ENCODE measurements at places on chromosomes 11 and 22.

DNA sequence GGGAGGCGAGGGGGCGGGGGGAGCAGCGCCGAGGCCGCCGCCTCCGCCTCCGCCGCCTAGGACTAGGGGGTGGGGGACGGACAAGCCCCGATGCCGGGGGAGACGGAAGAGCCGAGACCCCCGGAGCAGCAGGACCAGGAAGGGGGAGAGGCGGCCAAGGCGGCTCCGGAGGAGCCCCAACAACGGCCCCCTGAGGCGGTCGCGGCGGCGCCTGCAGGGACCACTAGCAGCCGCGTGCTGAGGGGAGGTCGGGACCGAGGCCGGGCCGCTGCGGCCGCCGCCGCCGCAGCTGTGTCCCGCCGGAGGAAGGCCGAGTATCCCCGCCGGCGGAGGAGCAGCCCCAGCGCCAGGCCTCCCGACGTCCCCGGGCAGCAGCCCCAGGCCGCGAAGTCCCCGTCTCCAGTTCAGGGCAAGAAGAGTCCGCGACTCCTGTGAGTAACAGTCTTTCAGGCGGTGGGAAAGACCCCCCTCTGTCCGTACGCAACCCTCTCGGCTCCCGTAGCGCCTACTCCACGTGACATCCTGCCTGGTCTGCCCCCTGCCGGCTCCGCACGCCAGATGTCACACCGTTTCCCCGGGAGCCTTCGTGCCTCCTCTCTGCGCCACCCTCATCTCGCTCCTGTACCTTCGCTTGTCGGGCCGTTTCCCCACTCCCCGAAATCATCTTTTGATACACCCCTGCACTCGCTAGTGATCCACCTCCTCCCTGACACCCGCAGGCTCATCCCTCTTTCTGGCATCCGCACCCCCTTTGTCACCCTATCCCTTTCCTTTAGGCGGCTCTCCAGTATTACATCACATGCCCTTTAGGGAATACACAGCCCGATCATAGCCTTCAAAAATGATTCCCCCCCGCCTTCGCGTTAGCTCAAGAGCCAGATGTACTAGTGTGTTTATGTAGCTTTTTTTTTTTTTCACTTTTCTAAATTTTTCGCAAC, 598 bp downstream of the ZFP91 start:
- DNase-seq = peak; percentile 89

- no peak for DNase-seq
Observed at GRCh38 chr11:36078686-36079055, 134.8 kb downstream of the LDLRAD3 start.

DNA sequence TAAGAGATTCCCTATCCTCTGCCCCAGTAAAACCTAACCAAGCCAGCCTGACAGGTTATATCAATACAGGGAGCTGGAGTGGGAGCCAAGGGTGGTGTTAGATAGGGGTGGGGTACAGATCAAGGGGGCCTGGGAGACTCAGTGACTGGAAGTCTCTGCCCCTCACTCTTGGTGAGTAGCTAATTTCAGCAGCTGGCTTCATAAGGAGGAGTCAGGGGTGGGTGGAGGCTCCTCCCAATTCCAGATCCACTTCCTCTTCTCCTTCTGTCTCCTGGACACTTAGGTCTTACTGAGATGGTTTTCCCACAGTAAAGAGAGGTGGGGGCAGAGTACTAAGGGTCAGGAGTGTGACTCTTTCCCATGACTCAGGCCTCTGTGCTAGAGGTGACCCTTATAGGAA, 1.1 kb upstream of the VSIG2 start:
- no peak for DNase-seq

- no peak for DNase-seq
Observed at GRCh38 chr11:30811226-30811755, 225.1 kb upstream of the MPPED2 start.

DNA sequence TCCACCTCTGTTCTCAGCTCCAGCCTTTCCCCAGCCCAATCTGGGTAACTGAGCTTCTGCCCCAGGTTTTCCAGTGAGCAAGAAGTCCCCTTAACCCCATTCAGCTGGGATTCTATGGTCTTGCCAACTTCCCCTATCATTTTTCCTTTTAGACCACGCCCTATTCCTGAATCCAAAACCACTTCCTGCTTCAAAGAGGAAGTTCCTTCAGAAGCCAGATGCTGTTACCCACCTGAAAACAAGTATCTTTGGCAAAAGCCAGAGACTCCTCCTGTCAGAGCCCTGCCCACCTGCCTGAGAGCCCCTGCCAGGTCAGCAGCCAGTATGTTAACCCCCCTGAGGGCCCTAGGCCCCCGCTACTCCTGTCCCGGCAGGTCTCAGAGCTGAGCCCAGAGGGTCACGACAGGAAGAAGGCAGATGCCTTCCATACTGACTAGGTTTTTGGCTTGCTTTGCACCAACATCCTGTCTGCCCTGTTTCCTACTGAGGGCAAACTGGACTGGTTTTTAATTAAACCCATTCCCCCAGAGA, 20.3 kb upstream of the MICAL2 start:
- DNase-seq = no peak

DNA sequence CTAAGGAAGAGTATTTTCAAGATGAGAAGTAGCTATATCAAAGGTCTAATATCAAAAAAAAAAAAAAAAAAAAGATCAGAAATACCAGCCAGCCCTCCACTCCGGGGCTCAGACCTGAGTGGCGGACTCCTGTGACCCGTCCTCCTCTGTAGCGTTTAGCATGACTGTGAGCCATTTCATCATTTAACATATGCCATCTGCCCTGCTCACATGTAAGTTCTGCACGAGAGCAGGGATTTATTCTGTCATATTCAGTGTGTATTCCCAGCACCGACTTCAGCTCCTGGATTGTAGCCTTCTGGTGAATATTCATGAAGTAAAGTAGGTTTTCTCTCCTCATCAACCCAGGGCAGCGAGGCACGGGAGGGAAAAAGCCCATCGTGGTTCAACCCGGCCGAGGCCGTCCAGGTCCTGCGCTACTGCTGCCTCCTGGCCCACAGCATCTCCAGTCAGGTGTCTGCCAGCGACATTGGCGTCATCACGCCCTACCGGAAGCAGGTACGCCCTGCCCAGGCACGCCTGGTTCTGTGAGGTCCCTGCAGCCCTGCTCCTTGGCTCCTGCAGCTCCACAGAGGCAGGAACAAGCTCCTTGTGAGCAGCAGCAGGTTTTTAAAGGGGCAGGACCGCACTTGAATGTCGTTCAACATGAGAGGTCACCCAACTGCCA, 12.7 kb upstream of the PANX2 start:
- no peak for DNase-seq

GRCh38 chr22:25169278-25170031, 30.2 kb upstream of the CRYBB3 start:
- no peak for DNase-seq

DNA sequence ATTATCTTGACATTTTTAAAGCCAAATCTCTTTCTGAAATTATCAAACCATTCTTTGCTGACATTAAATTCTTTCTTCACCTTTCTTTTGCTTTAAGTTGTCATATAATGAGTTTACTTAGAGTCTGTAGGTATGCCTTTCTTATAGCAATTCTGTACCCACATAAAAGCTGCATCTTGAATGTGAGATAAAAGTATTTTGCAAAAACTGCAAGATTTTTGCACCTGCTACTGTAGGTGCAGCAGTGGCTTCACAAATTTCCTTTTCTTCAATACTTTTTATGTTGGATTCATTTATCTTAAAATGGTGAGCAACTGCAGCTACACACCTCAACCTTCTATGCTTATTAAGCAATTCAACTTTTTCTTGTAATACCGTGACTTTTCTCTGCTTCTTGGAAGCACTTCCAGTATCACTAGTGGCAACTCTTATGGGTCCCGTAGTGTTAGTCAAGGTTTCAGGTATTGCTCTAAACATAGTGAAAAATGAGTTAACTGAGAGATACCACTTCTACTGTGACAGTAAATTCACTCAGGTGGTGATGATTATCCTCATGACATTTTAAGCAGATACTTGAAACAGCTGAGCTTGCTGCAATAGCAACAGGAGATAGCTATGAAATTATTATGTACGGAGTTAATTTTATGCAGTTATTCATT, 18.8 kb downstream of the ZFP91 start:
- no peak for DNase-seq

DNA sequence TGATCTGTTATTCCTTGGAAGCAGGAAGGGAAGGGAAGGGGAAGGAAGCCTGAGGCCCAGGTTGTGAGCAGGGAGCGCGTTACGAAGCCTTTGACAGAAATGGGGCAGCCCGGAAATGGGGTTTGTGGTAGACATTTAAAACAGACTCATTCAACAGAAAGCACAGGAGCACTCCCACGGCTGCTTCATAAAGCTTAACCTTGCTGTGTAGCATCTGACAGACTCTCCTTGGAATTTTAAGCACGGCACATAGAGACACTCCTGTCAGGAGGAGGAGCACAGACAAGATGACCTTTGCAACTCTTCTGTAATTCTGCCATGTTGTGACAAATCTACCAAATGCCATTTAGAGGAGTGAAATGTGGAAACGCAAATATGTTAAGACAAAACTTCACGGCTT, 131.6 kb downstream of the FBXO7 start:
- DNase-seq = no peak

DNA sequence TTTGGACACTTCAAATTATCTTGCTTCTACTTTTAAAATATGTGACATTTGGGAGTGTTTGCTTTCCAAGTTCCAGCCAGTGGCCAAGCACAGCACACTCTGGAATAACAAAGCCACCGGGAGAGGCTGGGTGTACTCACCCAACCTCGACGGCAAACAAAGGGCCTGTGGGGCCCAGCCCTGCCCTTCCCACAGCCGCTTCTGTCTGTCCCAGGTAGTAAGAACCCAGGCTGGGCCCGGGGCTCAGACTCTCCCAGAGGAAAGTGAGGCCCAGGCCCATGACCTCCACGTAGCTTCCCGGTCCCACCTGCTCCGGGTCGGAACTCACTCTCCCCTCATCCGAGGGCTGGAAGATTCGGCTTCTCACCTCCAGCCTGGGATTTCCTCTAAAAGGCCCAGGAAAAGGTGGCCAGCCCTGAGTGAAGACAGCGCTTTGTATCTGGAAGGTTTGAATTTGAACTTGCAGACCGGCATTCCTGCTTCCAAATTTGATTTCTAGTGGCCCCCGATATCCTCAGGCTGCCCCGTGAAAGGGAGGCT, 93.5 kb downstream of the CELSR1 start:
- DNase-seq = no peak

- DNase-seq = peak; percentile 11
Observed at GRCh38 chr11:102666331-102666957, 39.1 kb downstream of the MMP27 start.

GRCh38 chr11:66720223-66720898, 8.7 kb downstream of the SPTBN2 start:
- DNase-seq = no peak

DNA sequence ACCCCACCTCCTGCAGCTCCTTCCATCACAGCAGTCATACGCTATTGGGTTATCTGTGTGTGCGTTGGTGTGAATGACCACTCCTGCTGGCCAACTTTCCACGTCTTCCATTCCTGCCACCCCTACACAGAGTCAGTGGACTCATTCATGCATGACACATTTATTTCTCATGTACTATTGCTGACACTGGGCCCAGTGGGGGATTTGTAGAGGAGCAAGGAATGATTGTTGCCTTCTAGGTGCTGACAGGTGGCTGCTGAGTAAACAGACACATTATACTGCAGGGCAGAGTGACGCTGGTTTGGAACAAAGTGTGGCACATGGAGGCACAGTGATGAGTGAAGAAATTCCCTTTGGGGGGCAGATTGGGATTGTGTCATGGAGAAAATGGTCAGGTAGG, 113.9 kb downstream of the CCDC81 start:
- no peak for DNase-seq

GRCh38 chr11:9678576-9678975, 14.7 kb downstream of the SWAP70 start:
- no peak for DNase-seq

GRCh38 chr11:62613291-62613778, 278 bp downstream of the ROM1 start:
- no peak for DNase-seq

- no peak for DNase-seq
Observed at GRCh38 chr22:49994361-49995040, 18.1 kb downstream of the IL17REL start.

DNA sequence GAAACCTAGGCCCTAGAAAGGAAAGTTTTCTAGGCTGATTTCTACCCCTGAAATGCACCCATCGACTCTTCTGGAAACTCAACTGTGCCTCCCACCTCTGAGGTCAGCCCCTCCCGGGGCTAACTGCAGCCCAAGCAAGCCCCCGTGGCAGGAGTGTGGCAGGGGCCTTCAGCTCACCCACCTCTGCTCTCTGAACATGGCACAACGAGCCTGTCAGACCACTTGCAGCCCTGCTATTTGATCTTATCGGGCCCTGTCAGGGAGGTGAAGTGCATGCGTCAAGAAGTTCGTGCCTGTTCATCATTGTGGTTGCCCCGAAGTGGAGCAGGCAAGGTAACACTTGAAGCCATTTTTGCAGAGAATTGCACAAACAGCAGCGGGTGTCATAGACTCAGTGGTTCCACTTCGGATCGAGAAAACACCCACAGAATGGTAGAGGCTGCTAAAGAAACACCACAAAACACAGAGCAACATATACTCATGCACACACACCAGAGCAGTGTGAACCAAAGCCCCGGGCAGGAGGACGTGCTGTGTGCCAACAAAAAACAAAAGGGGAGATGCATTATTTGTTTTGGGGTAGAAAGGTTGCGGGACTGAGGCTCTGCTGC, 262.7 kb downstream of the ETS1 start:
- DNase-seq = no peak

DNA sequence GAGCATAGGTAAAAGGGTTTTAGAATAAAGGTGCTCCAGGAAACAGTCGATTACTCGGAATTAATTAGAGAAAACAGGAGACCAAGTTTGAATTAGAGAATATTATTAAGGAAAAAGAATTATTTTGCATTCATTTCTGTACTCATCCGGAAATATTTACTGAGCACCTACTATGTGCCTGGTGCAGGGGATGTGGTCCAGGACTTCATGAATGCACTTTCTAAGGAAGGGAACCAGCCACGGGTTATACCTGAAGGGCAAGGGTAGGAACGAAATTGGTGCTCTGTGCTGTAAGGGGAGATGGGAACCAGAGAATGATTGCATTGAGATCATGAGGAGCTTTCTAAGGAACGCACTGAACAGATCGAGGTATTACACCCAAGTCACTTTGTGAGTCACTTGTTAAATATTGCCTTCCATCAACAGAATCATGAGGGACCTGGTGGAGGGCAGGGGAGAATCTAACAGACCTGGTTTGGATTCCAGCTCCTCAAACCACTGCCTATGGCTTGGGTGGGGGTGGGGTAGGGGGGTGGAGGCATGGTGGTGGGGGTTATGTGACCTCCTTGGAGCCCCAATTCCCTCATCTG, 40.9 kb downstream of the C11orf96 start:
- DNase-seq = no peak

GRCh38 chr11:134939031-134939430, 527.0 kb upstream of the B3GAT1 start:
- DNase-seq = no peak

All from hematopoietic multipotent progenitor cell treated with erythropoietin and hydrocortisone succinate and interleukin-3 and kit ligand, for 15 days (in vitro differentiated cells).